Activated CD4-positive, alpha-beta T cell treated with anti-CD3 and anti-CD28 coated beads, Interleukin-2, amount 50 U/mL, for 4 hours (primary cell): ENCODE measurements at places on chromosomes 1 and 21.
A peak's percentile ranks its signal among the peaks of the same experiment; 100 is the strongest.

DNA sequence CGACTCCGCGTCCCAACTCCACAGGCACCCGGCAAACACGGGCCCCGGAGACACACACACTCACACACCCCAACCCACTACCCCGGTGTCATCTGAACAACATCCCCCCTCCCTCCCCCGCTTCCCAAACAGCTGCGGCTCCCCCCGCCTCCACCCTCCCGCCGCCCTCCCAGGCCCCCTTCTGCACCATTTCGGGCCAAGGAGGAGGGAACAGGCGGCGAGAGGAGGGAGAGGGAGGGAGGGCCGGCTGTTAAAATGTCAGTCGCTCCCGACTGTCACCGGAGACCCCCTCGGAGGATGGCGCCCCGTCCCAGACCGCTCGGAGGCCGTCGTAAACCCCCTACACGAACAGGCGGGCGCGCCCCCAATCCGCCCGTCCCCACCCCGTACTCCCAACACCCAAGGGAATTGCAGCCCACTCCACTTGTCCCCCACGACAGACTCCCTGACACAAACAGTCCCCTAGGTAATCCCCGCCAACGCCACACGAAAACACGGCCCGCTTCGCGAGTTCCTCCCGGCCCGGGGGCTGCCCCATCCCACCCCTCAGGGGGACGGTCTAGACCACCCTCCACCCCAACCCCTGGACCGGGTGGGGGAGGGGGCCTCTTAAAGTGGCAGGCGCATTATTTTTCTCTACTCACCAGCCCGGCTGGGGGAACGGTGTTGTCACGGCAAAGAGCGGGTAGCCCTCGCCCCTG lies 583 bp downstream of the MEF2D start:
- DNase-seq = peak; percentile 37

- no peak for DNase-seq
These were observed 8.7 kb downstream of the PTCH2 start for GRCh38 chr1:44834328-44834727.

- no peak for DNase-seq
These were observed 5.6 kb upstream of the ATP1A1 start for GRCh38 chr1:116367256-116367945.

DNA sequence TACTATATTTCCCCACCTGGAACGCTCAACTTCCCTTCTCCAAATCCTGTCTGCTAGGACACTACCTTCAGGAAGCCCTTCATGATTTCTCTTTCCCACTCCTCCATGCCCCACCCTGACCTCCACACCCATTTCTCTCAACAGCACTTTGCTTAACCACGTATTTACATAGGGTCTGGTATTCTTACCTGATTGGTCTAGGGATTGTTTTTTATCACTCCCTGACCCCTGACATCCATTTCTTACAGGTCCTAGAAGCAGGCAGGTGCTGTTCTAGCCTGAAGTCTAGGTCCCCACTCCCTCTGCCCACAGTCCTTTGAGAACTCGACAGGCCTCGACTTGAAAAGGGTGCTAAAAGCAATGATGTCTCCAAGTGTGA lies 47.5 kb downstream of the DMAP1 start:
- DNase-seq = no peak

DNA sequence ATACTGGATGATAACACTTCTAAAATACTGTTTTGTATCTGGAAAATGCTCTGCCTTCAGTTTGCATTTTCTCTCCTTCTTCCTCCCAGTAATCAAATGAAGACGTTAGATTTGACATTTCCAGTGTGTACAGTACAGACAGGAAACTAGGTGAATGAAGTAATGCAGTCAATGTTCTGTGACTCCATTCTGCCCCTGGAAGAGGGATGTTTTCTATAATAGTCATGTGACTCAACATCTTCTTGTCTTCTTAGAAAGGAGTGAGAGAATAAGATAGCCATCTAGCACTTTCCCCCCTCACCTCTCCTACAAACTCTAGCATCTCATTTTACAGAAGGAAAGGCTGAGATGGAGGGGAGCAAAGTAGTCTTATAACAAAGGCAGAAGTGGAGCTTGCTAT lies 77.6 kb downstream of the DDR2 start:
- DNase-seq = no peak

- no peak for DNase-seq
These were observed 154.6 kb downstream of the RGS7 start for GRCh38 chr1:241202401-241202800.

GRCh38 chr1:232369451-232370296 lies 260.3 kb downstream of the SIPA1L2 start:
- DNase-seq = no peak

DNA sequence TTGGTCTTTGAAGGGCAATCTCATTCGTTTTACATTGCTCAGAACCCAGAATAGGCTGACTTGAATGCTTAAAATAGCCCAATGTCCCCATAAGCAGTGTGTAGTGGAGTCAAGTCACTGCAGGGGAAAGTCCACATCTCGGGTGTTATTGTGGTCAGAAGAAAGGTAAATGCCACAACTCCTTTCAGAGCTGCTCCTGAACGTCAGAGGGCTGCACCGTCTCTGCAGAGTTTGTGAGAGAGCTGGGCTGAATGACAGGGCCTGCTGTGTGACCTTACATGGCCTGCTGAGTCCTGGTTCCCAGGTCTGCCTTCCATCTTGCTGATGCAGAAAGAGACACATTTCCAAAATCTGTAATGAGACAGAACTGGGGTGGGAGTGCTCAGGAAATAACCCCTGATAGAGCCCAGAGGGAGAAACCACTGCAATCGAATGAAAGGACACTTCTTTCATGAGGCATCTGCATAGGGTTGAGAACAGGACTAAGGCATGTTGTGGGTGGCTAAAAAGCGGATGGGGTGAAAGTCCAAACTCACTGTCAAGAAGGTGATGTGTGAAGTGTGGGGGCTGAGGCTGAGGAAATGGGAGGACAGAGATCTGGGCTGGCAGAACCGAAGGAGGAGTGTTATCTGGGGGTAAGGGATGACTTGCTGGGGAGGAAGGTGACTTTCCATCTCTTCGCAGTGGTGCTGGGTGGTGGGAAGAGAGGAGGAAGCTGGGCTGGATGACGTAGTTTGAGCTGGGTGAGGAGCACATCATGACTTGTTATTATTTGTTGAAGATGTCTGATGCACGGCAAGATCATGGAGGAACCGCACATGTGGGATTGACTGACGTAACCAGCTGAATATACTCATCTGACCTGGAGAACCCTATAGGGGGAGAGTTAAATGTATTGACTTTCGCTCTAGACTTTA lies 33.7 kb downstream of the XCL2 start:
- DNase-seq = no peak

DNA sequence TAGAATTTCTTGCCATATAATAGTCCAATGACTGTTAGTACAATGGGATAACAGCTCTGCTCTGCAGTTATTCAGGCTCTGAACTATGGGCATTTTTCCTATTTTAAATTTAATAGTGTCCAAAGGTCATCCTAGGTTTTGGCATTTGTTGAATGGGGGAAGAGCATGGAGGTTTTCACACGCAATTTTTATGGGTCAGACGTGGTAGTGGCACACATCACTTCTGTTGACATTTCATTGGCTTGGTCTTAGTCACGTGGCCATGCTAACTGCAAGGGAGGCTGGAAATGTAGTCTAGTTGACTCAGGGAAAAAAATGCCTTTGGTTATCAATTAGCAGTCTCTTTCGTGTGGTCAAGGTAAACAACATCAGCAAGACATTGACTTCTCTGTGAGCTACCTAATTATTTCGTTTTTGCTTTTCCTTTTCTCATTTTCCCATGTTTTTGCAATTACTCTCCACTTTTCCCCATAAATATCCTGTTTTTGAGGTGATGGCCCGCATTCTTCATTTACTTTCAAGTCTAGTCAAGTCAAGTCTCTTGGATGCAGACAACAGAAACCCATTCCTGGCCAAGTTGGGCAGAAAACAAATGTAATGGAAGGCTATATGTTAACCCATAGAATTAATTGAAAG lies 82.8 kb downstream of the DYRK1A start:
- DNase-seq = no peak

GRCh38 chr1:58909914-58910681 lies 126.3 kb upstream of the JUN start:
- no peak for DNase-seq

DNA sequence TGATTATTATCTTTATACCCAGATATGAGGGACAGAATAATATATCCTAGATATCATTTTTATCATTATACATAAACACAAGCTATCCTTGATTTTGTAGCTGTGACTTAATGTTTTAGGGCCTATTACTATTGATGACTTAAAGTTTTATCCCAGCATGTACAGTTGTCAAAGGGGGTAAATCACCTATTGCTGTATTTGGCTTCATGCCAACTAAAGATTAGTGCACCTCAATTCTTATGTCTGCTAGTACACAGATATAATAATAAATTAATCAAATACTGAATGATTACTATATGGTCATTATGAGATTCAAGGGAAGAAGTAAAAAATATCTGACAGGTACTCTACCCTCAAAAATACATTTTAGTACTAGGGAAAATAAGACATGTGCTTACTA lies 84.0 kb downstream of the SYT14 start:
- no peak for DNase-seq

- DNase-seq = no peak
These were observed 31.8 kb downstream of the ATF3 start for GRCh38 chr1:212640223-212640878.

GRCh38 chr1:111099289-111099688 lies 40.6 kb downstream of the DRAM2 start:
- no peak for DNase-seq

GRCh38 chr1:1806890-1807289 lies 28.6 kb upstream of the NADK start:
- no peak for DNase-seq

DNA sequence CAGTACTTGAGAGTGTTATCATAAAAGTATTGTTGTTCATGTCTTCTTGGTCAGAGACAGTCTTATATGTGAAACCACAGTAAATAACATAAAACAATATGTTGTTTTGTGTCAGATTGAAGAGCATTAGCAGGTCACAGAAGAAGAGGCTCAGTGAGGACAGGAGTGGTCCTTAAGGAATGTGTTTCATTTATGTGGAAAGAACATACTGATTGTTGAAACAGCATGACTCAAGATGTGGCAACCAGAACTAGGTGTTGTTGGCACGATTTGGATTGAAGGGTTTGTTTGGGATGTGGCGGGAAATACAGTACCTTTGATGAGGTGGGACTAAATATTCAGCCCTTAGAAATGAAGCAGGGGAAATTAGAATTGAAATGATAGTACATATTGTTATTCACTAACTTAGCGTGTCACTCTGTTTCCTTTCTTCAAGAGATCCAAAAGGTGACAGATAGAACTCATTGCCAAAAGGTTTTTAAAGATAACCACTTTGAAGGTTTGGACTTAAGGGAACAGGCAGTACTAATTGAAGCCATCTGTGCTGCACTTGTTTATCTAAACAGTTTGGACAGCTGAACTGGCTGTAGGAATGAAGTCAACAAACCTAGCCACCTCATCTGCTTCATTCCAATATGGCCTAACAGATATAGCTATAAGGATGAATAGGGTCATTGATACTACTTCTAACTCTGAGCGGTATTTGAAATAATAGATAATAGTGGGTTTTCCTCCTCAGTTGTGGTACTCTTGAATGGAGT lies 14.4 kb downstream of the RALGPS2 start:
- DNase-seq = no peak

GRCh38 chr1:171809834-171810233 lies 28.4 kb downstream of the METTL13 start:
- no peak for DNase-seq

GRCh38 chr21:31317688-31318087 lies 26.4 kb downstream of the TIAM1 start:
- DNase-seq = no peak

GRCh38 chr21:45811136-45811535 lies 167.6 kb downstream of the PCBP3 start:
- DNase-seq = no peak

GRCh38 chr1:56758135-56758534 lies 61.1 kb downstream of the FYB2 start:
- no peak for DNase-seq

- no peak for DNase-seq
These were observed 99.9 kb upstream of the ZBTB40 start for GRCh38 chr1:22351768-22352080.

DNA sequence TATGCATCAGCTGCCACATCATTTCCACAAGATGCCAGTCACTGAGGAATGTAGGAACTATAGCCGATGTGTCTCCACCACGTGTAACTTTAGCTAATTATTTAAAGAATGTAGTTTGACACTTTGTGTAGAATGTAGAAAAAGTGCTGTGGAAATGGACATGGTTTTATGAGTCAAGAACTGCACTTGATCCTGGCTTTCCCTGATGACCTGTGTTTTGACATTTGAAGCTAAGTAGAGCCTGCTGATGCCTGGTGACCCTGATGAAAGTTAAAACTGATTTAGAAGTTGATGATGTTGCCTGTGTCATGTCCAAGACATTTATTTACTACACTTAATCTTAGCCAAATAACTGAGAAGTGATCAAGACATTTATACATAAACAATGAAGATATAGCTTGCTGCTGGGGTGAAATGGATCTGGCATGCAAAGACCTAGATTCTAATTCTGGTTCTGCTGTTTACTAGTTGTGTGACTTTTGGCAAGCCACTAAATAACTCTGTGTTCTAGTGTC lies 4.4 kb upstream of the OSBPL9 start:
- DNase-seq = no peak

- no peak for DNase-seq
These were observed 35.1 kb upstream of the PWP2 start for GRCh38 chr21:44072111-44072510.
